Left kidney (tissue), 8 donors: ENCODE measurements at places on chromosomes 7 and 10. TPM values are rescaled to one million over a fixed set of nuclear protein-coding genes. Genes with fewer than 3 reads are reported as not detected.

DNA sequence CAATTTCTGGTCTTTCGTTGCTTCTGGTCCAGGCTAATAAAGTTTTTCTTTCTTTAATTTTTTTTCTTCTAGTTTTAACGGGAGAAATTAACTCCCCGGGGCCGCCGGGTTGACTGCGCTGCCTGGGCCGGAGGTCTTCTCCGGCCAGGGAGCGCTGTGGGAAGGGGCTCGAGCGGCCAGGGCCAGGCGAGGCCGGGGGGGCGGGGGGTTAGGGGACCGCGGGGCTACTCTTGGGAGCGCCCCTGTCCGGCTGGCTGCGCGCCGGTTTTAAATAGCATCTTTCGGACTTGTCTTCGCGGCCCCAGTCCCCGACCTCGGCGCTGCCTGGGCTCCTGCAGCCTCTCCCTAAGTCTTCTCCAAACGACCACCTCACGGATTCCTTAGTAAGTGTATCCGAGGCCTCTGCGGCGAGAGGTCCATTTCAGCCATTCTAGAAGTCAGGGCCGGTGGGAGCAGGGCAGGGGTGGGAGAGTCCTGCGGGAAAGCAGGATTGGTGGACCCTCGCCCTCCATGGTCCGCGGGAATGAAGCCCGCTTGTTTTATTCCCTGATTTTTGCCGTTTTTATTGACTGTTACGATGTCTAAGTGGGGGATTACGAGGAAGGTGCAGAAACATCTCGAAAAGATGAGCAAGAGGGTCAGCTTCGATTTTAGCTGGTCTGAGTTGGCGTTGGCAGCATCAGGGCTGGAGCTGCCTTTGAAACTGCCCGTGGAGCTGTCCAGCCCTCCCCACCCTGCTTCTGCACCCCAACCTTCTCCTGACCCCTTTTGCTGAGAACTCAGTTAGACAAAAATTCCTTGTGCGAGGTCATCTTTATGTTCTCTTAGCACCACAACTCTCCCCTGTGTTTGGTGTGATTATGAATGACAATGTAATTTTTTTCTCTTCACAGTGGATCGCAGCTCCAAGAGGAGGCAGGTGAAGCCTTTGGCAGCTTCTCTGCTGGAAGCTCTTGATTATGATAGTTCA, 555 bp downstream of the PHF14 start:
- DNase-seq = peak; percentile 42

GRCh38 chr10:132404911-132405462, 8.0 kb downstream of the PWWP2B start:
- no peak for DNase-seq

- DNase-seq = no peak
Measured at GRCh38 chr7:68694656-68695055, 903.6 kb upstream of the AUTS2 start.

- no peak for DNase-seq
Measured at GRCh38 chr7:36311539-36311938, 78.1 kb upstream of the ANLN start.

DNA sequence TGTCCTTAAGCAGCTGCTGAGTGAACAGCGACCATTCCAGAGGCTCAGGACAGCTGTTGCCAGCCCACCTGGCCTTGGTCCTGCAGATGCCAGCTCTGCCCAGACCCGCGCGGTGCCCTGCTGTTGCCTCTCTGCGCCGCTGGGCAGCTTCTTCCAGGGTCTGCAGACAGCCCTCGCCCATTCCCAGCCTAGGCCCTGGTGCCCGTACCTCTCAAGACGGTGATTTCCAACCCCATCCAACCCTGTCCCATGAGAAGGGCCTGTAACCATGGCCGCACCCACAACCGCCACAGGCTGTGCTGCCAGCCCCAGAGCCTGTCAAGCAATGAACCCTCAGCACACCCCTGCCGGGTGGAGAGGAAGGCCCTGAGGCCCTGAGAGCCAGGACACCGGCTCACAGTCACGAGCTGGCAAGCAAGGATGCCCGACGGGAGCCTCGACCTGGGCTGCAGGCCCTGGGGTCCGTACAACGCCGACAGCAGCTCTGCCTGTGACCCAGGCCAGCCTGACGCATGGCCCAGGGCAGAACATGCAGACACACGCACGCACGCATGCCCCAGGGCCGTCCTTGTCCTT, 231.9 kb downstream of the MAD1L1 start:
- no peak for DNase-seq

GRCh38 chr7:27960415-27960814, 220.2 kb downstream of the JAZF1 start:
- DNase-seq = no peak

DNA sequence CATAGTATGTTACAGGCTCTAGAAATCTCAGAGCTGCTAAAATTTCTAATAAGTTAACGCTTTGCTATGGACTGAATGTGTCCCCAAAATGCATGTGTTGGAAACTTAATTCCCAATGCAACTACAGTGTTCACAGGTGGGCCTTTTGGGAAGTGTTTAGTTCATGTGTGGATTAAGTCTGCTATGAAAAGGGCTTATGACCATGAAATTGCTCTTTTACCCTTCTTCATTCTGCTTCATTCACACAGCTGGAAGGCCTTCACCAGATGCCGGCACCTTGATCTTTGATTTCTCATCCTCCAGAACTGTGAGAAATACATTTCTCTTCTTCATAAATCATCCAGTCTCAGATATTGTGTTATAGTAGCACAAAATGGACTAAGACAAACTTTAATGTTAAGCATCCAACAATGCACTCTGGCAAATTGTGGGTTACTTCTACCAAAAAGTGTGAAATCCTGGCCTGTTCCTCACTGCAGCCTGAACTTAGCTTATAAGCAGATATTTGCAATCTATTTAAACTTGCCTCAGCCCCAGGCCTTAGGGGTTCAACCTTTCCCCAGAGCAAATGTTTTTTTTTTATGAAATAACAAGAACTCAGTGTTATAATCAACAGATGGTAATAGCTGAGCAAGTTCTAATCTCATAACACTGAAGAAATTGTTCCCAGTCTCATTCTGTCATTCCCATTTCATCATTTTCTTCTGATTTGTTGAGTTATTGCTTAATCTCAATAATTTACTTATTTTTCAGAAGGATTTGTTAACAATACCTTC, 523.6 kb downstream of the KIF20B start:
- DNase-seq = no peak

GRCh38 chr10:99685597-99685967, 26.3 kb downstream of the ENTPD7 start:
- DNase-seq = no peak

The PIP gene
- polyA plus RNA-seq = not detected

DNA sequence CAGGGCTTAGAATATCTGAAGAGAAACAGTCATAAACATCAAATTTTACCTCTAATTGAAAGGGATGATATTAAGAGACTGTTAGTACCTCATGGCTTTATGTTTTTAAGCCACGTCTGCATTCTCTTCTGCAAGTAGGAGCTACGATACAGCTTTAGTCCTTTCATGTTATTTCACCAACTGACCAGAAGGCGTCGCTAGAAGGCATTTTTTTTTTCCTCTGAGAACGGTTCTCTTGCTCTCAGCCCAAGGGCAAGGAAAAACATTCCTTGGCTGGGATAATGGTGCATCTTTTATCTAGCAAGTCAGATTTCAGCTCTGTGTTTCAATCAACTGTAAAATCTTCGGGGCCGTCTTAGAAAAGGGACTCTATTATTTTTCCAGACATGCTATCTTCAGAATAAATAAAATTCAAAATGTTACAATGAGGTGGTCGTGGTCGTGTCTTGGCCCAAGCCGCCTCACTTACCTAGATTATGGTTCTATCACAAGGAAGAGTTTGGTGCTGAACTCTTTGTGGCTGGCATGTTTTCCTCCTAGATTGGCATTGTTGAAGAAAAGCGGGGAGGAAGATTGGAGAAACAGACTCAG, 41.6 kb upstream of the LYZL2 start:
- DNase-seq = peak; percentile 85

- DNase-seq = no peak
Measured at GRCh38 chr7:36393826-36394225, 4.2 kb downstream of the ANLN start.

The PRKAR2B gene
- 41.2 TPM for polyA plus RNA-seq
